Activated T-helper 1 cell treated with anti-CD3 and anti-CD28 coated beads, Interleukin-12 subunit alpha, Interleukin-12 subunit beta, Interleukin-2, Interleukin-4 antibody, amounts not matched to agents 30 ng/mL and 10 ng/mL and 1 ng/mL, durations not matched to agents 14 hours and 24 hours and 36 hours (primary cell): ENCODE measurements at places on chromosomes 3 and 15. TPM values are rescaled to one million over a fixed set of nuclear protein-coding genes. Genes with fewer than 3 reads are reported as not detected.

DNA sequence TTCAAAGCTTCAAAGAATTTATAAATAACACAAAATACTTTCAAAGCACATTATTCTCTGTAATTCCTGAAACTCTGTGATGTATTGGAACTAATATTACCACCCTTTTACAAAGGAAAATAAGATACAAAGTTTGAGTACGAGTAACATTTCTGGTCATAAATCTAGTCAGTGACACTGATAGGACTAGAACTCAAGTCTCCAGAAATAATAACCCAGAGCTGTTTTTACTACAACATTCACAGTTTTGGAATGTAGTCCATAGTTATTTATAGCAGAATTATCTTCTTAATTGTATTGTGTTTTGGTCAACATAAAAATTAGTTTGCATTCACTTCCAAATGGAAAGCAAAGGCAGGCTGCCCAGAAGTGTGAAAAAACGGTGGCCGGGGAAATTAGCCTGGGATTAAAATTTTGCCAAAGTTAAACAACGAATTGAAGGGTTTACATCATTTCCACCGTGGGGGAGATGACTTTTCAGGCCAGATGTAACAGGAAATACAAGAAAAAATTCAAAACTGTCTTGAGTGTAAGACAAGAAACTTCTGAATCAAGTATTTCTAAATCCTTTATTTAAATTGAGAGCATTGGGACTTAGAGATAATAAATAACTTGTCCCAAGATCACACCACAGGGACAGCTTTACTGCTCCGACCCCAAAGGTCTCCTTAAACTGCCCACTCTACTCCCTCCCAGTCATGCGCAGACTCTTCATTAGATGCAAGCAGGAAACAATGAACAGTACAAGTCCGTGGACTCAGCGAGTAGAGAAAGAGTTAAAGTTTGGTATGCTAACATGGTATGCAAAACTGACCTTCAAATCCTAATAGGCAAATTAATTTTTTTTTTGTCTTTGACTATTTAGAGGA, 74.3 kb upstream of the VGLL4 start:
- peaks cover 25% of the 10 kb centered on the region for H3K27me3 ChIP-seq
- peak overlapping the region; percentile 78 for H3K27ac ChIP-seq
- peaks cover 20% of the 10 kb centered on the region for H3K4me1 ChIP-seq
- no peaks in the 10 kb centered on the region for H3K36me3 ChIP-seq
- no peak for DNase-seq
- peak overlapping the region; percentile 86 for H3K4me3 ChIP-seq

KY gene
- total RNA-seq, result not detected in 2 replicates

DNA sequence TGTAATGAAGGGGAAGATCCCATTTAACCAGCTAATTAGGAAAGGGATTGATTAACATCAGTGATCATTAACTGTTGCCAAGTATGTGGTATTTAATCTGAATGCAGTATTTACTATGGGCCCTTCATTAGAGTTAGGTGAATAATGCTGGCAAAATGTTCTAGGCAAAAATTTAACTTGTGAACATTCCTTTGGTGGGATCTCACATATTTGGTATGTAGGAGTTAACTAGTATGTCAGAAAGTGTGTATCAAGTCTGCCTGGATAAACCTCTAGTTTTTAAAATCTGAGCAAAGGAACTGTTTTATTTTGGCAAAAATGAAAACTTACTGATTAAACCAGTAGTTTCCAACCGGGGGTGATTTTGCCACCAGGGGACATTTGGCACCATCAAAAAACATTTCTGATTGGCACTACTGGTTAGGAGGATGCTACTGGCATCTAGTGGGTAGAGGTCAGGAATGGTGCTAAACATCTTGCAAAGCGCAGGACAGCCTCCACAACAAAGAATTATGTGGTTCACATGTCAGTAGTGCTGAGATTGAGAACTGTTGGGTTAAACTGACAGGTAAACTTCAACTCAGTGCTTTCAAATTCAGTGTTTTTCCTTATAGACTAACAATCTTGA, 22.5 kb downstream of the LRTM1 start:
- no peaks in the 10 kb centered on the region for H3K36me3 ChIP-seq
- H3K27me3 ChIP-seq, result no peaks in the 10 kb centered on the region
- no peak overlapping the region for H3K27ac ChIP-seq
- no peak overlapping the region for H3K4me3 ChIP-seq
- H3K4me1 ChIP-seq, result no peaks in the 10 kb centered on the region
- DNase-seq, result no peak

GRCh38 chr3:3714572-3714971, 84.7 kb upstream of the LRRN1 start:
- no peaks in the 10 kb centered on the region for H3K27me3 ChIP-seq
- no peak for DNase-seq
- no peak overlapping the region for H3K27ac ChIP-seq
- H3K4me1 ChIP-seq, result no peaks in the 10 kb centered on the region
- H3K36me3 ChIP-seq, result no peaks in the 10 kb centered on the region

DNA sequence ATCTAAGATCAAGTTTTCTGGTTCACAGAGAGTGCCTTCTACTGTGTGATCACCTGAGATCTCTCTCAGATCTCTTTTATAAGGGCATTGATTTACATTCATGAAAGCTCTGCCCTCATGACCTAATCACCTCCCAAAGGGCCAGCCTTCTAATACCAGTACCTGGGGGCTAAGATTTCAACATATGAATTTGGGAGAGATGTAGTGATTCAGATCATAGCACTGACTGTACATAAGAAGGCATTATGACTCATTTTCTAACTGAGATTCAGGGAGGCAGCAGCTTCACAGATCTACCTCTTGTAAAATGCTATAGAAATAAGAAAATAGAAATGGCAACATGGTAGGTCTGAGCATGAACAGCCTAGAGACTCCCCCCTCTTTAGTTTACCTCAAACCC, 39.6 kb downstream of the VGLL3 start:
- H3K36me3 ChIP-seq, result no peaks in the 10 kb centered on the region
- H3K4me1 ChIP-seq, result no peaks in the 10 kb centered on the region
- no peak overlapping the region for H3K4me3 ChIP-seq
- DNase-seq, result no peak
- H3K27ac ChIP-seq, result no peak overlapping the region
- no peaks in the 10 kb centered on the region for H3K27me3 ChIP-seq

DNA sequence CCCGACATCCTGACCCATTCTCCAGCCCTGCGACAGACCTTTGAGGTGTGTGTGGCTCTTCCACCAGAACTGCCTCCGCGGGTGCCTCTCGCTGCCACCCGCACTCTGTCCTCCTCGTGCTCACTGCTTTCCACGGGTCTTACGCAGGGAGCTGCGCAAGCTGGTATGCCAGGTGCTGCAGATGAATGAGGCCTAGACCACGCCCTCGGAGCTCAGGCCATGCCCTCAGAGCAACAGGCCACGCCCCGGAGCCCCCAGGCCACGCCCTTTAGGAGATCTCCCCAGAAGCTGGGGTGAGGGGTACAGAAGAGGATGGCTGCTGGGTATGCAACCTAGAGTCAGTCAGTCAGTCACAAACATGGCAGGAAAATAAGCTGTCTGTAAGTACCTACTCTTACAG, 300.3 kb downstream of the GABRG3 start:
- no peaks in the 10 kb centered on the region for H3K4me1 ChIP-seq
- no peaks in the 10 kb centered on the region for H3K36me3 ChIP-seq
- no peak overlapping the region for H3K4me3 ChIP-seq
- no peaks in the 10 kb centered on the region for H3K27me3 ChIP-seq

DNA sequence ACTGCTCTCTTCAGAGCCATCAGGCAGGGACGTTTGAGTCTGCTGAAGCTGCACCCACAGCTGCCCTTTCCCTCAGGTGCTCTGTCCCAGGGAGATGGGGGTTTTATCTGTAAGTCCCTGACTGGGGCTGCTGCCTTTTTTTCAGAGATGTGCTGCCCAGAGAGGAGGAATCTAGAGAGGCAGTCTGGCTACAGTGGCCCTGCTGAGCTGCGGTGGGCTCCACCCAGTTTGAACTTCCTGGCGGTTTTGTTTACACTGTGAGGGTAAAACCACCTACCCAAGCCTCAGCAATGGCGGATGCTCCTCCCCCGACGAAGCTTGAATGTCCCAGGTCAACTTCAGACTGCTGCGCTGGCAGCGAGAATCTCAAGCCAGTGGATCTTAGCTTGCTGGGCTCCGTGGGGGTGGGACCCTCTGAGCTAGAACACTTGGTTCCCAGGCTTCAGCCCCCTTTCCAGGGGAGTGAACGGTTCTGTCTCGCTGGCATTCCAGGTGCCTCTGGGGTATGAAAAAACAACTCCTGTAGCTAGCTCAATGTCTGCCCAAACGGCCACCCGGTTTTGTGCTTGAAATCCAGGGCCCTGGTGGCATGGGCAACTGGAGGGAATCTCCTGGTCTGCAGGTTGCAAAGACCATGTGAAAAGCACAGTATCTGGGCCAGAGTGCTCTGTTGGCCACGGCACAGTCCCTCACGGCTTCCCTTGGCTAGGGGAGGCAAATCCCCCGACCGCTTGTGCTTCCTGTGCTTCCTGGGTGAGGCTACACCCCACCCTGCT, 21.1 kb upstream of the ST6GAL1 start:
- DNase-seq, result peak; percentile 76
- H3K4me3 ChIP-seq, result peak overlapping the region; percentile 55
- H3K27ac ChIP-seq, result peak overlapping the region; percentile 90
- H3K27me3 ChIP-seq, result no peaks in the 10 kb centered on the region
- peaks cover 21% of the 10 kb centered on the region for H3K36me3 ChIP-seq
